Fibroblast of villous mesenchyme (primary cell): ENCODE measurements at places on chromosomes 2 and 18. TPM values are rescaled to one million over a fixed set of nuclear protein-coding genes. Genes with fewer than 3 reads are reported as not detected.

- DNase-seq = no peak
These were observed 70.7 kb downstream of the CDC42EP3 start for GRCh38 chr2:37600735-37601134.

DNA sequence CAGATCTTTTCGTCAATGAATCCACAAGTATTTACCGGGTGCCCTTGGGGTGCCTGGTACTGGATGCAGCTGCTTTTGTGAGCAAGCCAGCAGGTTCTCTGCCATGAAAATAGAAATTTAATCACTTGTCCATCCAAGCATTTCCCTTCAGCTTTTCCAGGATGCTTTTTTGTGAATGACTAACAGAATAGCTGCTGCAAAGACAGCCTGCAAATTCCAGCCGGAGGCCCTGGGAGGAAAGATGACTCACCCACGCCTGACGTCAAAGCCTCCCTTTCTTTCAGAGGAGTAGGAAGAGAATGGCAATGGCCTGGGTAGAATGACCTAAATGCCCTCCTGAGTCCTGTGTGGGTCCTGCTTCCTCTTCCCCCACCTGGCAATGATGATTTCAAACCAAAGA is 111.9 kb downstream of the AP1S3 start:
- peak; percentile 98 for DNase-seq

- DNase-seq = no peak
These were observed 17.3 kb upstream of the ARL5A start for GRCh38 chr2:151845481-151845880.

DNA sequence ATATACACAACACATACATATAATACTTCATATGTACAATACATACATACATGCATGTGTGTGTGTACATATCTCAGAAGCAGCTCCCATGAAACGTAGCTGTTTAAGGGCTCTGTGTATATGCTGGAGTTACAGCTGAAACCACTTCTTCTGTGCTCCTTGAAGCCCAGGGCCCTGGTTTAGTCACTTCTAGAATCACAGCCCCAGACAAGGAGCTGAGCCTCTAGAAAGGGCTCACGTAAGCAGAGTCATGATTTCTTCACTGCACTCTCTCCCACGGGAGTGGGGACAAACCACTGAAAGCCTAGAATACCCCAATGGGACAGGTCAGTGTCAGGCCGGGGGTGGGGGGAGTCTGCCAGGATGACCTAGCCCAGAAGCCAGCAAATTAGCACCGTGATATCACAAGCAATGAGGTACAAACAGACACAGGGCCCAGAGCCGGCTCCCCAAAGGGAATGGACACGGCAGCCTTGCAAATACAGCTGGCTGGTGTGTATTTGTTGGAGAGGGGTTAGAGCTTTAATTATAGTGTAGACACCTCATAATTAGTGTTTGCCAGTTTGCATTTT is 90.3 kb downstream of the C1QL2 start:
- DNase-seq = no peak

The KCNIP3 gene
- total RNA-seq = 1.3 and 2.6 TPM in 2 replicates
